ENCODE measurements at places on chromosomes 6 and 20.

- no peak for DNase-seq
These were observed 78.7 kb downstream of the IRF4 start for GRCh38 chr6:470051-470900.

DNA sequence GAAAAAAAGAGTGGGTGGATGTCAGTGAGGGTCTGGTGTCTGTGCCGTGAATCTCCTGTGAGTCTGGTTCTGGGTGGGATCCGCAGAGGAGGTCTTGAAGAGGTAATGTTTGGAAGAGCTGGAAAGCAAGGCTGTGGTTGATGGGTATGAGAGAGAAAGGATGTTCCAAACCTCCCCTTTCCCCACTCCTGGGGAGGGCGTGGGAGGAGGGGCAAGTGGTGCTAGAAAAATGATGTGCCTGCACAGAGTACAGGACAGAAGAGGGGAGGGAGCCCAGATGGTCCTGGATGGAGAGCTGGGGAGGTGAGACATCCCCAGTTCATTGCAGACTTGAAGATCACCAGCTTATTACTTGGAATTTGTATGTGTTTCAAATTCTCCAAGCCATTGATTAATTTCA lies 3.1 kb downstream of the CNPY3 start:
- no peak for DNase-seq

GRCh38 chr6:321536-322258 lies 29.4 kb downstream of the DUSP22 start:
- no peak for DNase-seq

GRCh38 chr20:5400164-5400762 lies 83.5 kb upstream of the PROKR2 start:
- no peak for DNase-seq

GRCh38 chr6:56047931-56048540 lies 172.6 kb upstream of the BMP5 start:
- no peak for DNase-seq

DNA sequence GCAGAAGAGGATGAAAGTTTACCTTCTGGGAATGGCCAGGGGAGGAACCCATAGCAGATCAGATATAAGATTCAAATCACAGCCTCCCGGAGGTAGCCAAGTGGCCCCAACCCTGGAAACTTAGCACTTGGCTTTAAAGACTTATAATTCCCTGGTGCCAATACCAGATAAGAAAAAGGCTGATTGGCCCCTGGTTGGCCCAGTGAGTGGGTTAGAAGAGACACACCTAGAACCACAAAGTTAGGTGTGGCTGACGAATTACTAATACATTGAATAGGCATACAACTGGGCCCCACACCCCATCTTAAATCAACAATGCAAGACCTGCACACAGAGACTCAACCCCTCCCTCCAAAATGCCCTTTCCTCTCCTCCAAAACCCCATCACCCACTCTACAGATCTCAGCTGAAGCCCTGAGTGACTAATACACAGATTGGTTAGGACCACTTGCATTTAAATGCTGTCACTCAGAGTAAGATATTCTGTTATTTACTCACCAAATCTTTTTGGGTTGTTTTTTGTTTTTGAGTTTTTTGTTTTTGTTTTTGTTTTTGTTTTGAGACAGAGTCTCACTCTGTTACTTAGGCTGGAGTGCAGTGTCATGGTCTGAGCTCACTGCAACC lies 315.4 kb upstream of the JARID2 start:
- no peak for DNase-seq

DNA sequence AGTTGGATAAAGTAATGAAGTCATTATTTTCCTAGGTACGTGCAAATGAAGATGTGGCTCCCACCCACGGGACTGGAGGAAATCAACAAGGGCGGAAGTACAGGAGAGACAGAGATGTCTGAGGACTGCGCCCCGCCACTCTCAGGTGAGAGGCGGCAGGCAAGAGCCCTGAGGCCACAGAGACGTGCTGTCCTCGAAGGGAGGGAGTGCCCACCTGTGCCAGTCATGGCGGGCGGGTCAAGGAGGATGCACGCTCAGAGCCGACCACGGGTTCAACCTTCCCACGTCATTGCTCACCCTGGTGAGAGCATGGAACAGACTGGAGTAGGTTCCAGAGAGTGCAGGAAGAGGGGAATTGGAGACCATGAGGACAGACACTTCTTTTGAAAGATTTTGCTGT lies 12.7 kb downstream of the CST8 start:
- no peak for DNase-seq

GRCh38 chr6:157880534-157880933 lies 57.5 kb downstream of the SNX9 start:
- no peak for DNase-seq

DNA sequence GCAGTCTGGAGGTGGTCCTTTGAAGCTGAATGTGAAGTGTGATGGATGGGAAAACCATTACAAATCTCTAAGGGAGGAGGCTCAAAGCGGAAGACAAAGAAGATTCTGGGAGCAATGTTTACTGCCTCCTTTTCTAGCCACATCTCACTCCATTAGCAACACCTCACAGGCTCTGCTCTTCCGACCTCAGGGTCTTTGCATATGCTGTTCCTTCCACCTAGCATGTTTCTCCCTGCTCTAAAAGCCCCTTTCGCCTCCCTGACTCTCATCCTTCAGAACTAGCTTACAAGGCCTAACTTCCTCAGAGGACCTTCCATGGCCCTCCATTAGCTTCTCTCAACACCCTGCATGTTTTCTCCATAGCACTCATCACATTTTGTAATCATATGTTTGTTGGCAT lies 4.6 kb upstream of the TCP11 start:
- DNase-seq: no peak

Data from activated CD4-positive, alpha-beta T cell treated with anti-CD3 and anti-CD28 coated beads for 24 hours (primary cell).